ENCODE measurements at places on chromosomes 1 and 21. TPM values are rescaled to one million over a fixed set of nuclear protein-coding genes. Genes with fewer than 3 reads are reported as not detected.
A peak's percentile ranks its signal among the peaks of the same experiment; 100 is the strongest.

RAB29 gene
- 24.6 TPM for total RNA-seq

GRCh38 chr1:8969937-8970336 is 24.3 kb downstream of the CA6 start:
- no peak for DNase-seq

GRCh38 chr1:220056374-220056773 is 10.1 kb upstream of the EPRS1 start:
- DNase-seq, result no peak

DNA sequence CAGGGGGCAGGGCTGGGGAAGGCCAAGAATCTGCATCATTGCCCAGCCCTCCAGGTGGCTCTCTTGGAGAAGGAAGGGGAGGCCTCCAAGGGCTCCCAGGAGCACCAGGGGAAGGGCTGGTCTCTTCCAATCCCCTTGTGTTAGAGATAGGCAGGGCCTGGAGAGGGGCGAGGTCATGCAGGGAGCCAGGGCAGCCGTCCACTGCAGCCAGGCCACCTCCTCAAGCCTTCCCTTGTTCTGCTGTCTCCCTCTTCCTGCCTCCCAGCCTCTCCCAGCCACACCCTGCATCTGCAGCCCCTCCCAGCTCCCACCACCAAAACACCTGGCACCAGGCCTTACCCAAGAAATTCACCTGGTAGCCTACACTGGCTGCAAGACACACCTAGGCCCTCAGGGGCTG is 105.3 kb upstream of the IFFO2 start:
- no peak for DNase-seq

PDC gene
- not detected for total RNA-seq

THEM5 gene
- not detected for total RNA-seq

GRCh38 chr21:35719080-35719479 is 341.2 kb downstream of the SETD4 start:
- DNase-seq, result no peak

PCAT6 gene
- 0.86 TPM for total RNA-seq

DNA sequence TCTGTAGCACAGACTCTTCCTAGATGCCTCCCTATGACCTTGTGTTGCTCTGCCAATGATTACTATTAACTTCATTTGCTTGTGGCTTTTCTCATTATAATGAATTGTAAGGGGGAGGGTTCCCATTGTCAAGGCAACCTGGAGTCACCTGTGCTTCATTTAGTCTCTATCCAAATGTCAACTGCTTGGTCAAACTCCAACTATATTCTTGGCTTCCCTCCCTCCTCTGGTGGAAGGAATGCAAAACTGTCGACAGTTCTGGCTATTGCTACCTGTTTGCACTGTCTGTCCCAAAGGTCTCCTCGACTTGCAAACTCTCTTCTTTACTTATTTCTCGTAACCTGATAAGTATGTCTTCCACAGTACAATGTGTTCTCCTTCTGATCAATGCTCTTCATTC is 100.3 kb downstream of the CACNA1E start:
- DNase-seq, result no peak

DNA sequence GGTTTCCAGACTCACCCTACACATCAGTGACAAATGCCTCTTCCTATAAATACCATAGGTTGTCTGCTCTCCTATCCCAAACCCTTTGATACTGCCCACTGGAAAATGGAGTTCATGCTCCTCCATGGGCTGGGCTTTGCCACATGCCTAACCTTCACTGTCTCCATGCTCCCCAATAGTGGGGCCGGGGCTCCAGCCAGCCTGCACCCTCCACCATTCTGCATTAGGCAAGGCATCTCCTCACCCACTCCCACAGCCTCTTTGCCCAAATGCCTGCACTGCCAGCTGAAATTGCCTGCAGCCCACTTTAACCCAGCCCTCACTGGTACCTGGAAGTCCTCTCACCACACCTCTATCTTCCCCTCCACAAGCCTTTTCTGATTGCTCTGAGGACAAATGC is 18.2 kb upstream of the MPZL1 start:
- DNase-seq, result no peak

GRCh38 chr1:15410223-15410883 is 665 bp downstream of the EFHD2 start:
- no peak for DNase-seq

GRCh38 chr1:247295274-247295684 is 36.4 kb downstream of the ZNF496 start:
- DNase-seq, result peak; percentile 2

ACTN2 gene
- total RNA-seq, result 1.8 TPM

- DNase-seq, result no peak
Measured at GRCh38 chr1:9655836-9656235, 4.3 kb downstream of the PIK3CD start.

DNA sequence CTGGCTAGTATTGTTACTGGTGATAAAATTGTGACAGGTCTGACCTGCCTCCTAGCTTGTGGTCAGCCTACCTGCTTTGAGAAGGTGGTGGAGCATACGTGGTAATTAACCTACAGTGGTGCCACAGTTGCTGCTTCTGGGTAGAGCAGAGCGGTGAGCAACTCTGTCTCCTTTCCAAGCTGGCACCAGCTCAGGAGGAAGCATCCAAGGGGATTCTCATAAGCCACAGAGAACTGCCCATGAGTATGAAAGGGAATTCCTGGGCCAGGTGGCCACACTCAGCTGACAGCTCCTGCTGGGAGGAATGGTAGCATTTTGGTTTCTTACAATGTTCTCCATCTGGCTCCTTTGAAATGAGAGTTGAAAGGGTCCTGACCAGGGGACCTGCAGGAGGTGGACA is 39.4 kb downstream of the ATP2B4 start:
- DNase-seq, result no peak

TNFRSF9 gene
- total RNA-seq, result 1.5 TPM

GJB4 gene
- not detected for total RNA-seq

CLEC20A gene
- total RNA-seq, result not detected

GRCh38 chr1:15571266-15571665 is 13.6 kb downstream of the AGMAT start:
- no peak for DNase-seq

STYXL2 gene
- total RNA-seq, result not detected

- DNase-seq, result peak; percentile 52
Measured at GRCh38 chr1:9835758-9836631, 12.2 kb upstream of the CLSTN1 start.

GRCh38 chr1:2288816-2289536 is 60.9 kb downstream of the SKI start:
- peak; percentile 53 for DNase-seq

PTPRC gene
- 75.0 TPM for total RNA-seq

DNA sequence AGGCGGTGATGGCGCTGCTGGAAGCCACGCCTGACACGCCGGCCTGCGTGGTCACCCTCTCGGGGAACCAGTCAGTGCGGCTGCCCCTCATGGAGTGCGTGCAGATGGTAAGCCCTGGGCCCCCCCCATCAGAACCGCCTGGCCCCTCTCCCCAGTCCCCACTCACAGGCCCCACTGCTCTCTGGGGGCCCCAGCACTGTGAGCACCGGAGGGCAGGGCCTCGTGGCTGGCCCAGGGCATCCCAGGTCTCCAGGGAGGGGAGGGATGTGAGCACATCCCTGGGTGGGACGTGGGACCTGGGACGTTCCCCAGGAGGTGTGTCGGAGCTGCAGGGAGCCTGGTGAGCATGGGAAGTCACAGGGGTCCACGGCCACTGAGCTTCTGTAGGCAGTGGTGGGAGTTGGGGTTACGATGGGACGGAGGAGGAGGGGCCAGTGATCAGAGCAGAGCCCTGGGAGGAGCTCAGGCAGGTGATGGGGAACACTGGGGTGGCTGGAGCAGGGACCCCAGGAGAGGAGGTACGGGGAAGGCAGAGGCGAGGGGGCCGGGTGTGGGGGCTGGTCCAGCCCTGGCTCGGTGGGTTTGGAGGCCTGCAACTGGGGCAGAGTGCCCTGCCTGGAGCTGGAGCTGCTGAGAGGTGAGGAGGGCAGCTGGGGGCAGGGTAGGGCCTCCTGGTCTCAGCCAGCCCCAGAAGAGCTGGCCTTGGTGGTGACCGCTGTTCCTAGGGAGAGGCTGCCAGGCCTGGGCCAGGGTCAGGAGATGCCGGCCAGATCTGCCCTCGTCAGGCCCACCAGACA is 18.8 kb downstream of the PFKL start:
- no peak for DNase-seq

DNA sequence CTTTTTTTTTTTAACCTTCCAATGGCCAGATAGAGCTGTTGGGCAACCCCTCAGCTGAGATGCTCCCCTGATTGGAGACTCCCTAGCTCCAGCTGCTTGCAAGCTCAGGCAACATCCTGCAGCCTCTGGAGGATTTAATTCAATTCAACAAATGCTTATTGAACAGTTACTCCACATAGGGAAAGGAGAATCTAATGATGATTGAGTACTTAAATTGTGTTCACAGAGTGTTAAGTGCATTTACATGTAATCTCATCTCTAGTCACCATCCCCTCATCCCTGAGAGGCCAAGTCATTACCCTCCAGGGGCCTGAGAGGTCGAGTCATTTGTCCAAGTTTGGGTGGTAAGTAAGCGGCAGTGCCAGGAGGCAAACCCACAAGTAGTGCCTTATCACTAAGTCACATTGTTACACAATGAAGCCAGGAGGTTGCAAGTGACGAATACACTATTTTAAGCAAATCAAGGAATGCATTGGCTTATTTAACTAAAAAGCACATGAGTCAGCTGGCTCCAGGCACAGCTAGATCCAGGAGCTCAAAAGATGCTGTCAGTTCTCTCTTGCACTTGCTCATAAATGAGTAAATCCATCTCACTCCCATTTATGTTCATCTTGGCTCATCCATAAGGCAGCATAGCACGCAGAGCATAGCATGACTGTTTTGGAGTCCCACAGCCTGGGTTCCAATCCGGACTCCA is 64.3 kb downstream of the OPTC start:
- DNase-seq, result no peak

GRCh38 chr1:30754684-30755171 is 2.8 kb downstream of the LAPTM5 start:
- DNase-seq, result peak; percentile 61

DNA sequence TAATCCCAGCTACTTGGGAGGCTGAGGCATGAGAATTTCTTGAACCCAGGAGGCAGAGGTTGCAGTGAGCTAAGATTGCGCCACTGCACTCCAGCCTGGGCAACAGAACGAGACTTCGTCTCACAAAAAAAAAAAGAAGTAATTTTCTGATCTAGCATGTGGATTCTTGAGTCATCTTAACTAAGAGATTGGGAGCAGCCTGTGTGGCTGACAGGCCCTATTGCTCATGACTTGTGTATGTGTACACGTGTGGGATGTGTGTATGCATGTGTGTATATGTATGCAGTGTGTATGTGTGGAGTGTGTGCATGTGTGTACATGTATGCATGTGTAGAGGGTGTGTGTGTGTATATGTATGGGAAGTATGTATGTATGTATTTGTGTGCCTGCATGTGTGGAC is 29.5 kb downstream of the DOP1B start:
- DNase-seq, result no peak

- no peak for DNase-seq
Measured at GRCh38 chr1:220451532-220451931, 76.4 kb upstream of the MARK1 start.

GRCh38 chr1:3777647-3778589 is 5.4 kb downstream of the SMIM1 start:
- DNase-seq, result peak; percentile 62

- no peak for DNase-seq
Measured at GRCh38 chr1:11196945-11197344, 7.8 kb downstream of the ANGPTL7 start.

TBX15 gene
- 0.39 TPM for total RNA-seq

DNA sequence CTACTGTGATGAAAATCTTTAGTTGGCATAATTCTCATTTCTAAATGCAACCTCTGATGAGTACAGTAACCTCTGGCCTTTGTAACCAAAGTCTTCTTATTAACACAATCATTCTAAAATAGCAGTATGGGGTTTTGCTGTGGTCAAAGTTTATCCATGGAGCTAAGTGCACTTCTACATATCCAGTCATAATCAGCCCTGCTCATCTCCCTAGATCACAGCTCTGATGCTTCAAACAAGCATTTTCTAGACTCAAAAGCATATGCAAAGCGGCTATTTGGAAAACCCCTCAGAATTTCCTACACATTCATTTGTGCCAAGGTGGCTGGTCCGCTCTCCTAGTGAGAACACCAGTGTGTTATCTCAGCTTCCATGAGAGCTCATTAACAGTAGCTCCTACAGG is 418.6 kb downstream of the MRPL39 start:
- no peak for DNase-seq
